Right lobe of liver (tissue), 6 donors: ENCODE measurements at places on chromosomes 5 and 9.

- no peak for DNase-seq
Measured at GRCh38 chr5:138980441-138980840, 105.3 kb upstream of the LRRTM2 start.

DNA sequence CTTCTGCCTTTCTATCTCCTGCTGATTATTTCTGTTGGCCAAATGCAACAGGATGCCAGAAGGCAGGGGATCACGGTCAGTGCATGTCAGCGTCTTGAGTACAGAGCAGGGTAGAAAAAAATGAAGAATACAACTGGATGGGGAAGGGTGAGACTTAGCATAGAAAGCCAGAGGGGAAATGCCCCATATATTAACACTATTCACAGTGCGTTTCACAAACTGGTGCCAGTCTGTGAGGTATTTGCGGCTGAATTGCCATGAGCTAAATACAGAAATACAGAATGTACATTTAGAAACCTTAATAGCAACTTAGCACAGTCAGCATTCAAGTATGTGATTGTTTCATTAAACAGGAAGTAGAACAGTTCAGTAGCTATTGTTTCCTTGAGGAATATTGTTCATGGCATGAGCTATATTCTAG is 31.0 kb upstream of the SLC1A3 start:
- no peak for DNase-seq

- DNase-seq, result no peak
Measured at GRCh38 chr5:118553662-118554061, 434.7 kb downstream of the DTWD2 start.

DNA sequence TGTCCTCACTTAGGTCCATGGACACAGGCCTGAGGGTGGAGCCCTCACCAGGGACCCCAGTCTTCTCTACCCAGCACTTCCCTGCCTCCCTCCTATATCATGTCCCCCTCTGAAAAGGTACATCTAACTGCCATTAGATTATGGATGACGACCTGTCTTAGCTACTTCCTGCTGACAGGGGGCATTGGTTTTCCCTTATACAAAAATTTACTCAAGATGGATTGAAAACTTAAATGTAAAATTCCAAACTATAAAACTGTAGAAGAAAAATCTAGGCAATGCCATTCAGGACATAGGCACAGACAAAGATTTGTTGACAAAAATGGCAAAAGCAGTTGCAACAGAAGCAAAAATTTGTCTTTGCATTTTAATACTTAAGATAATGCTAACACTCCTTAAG is 623.2 kb upstream of the FAM174A start:
- DNase-seq, result no peak

- peak; percentile 51 for DNase-seq
Measured at GRCh38 chr9:122810306-122810946, 10.5 kb downstream of the OR1K1 start.

GRCh38 chr5:76427206-76428140 is 24.4 kb downstream of the IQGAP2 start:
- DNase-seq, result no peak

- peak; percentile 39 for DNase-seq
Measured at GRCh38 chr9:35842020-35842745, 13.2 kb downstream of the TMEM8B start.

DNA sequence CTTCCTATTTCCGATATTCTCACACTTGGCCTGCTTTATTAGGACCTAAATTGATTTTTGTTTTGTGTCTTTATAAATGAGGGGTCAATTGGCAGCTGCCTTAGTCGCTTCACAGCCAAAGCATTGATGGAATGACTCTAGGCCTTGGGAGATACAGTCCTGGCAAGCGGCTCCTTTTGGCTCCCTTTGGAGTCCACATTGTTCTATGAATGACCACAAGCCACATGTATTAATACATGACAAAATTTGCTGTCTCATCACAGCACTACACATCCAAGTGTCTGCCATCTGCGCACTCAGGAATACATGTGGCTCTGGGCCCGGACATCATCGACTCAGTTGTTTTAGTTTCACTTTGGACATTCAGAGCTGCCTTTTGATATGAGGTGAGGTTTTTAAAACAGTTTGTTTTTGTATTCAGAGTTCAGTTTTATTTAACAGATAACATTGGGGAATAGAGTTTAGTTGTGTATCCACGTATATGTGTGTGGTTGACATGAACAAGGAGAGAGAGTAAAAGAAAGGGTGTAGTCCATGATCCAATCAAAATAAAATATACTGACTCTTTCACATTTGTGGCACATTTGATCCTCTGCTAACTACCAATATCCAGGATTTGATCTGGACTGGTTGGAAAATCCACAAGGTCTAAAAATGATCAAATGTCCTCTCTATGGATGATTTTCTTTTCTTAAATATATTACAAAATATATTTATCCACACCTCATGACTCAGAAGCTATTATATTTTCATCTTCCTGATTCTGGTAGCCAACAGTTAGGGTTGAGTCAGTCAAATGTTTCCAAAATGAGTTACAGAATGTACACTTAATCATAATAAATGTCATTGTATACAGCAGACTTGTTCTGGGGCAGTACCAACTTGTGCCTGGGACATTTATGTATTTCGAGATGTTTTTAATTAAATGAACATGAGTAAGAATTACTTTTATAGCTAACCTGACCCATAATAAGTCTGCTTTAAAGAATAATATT is 114.0 kb upstream of the MTAP start:
- DNase-seq, result no peak

- DNase-seq, result no peak
Measured at GRCh38 chr5:138900281-138900965, 25.3 kb upstream of the LRRTM2 start.

DNA sequence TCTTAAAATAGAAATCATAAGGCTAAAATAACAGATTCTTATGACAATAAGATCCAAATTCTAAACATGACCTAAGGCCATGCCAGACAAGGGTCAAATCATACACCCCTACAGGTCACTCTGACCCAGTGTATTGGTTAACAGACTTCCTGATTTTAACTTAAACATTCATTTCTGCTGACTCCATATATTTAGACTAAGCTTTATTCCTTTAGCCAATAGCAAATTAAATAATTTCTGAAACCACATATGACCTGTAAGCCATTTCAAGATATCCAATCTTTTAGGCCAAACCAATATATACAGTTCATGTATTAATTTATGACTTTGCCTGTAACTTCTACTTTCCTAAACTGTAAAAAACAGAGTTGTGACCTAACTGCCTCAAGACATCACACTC is 7.4 kb upstream of the SPINK13 start:
- no peak for DNase-seq

DNA sequence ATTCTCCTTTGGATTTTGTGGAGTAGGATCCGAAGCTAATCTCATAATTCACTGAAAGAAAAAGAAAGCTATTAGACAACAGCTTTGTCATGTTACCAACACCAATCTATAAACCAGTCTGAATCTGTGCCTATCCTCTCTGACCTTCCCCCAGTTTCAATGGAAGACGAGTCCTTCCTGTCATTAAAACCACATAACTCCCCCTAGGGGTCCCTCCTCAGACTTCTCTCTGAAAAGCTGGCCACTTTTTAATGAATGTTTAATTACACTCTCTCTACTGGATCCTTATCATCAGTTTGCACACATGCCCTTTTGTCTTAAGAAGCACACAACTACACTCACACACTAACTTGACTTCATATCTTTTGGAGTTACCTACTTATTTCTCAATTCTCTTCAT is 98.0 kb upstream of the TSLP start:
- DNase-seq, result no peak

GRCh38 chr9:90909747-90910283 is 108.2 kb downstream of the SYK start:
- no peak for DNase-seq

- peak; percentile 58 for DNase-seq
Measured at GRCh38 chr9:14993061-14993800, 83.0 kb upstream of the FREM1 start.

DNA sequence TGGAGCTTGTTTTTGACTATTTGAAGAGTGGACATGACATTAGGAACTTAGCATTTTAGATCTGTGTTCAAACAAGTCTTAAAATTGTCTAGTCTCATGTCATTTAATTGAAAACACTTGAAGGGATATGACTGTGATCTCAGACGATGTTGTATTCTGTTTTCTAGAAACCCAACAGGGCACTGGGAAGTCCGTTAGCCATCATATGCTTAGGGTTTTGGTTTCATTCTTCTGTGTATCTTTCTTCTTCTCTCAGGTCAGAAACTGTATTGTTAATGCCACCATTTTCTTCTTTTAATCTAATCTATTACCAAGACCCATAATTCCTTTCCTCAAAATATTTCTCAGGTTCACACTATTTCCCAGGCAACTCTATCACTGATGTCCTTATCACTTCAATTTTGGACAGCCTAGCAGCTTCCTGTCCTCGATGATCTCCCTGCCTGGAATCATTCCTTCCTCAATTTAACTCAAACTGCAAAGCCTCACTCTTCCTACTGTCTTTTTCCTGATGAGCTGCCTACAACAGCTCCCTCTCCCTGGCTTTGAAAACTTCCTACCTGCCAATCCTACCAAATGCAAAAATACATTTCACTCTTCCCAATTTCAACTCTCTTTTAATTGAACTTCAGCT is 77.7 kb downstream of the MEF2C start:
- no peak for DNase-seq

DNA sequence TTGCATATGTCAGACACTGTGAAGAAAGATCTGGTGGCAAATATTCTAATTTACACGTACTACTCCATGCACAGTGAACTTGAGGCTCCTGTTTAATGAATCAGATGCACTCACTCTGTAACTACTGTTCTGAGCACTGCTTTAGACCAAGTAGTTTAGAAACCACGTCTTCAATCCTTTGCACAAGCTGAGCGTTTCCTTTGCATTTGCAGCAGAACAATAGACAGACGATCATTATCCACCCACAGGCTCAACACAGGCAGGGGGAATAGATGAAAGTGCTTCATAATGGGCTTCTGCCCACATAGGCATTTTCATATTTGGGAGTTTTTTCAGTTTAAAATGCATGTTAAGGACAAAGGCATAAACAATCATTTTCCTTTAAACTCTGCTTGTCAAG is 423.3 kb upstream of the ADAMTS16 start:
- no peak for DNase-seq

DNA sequence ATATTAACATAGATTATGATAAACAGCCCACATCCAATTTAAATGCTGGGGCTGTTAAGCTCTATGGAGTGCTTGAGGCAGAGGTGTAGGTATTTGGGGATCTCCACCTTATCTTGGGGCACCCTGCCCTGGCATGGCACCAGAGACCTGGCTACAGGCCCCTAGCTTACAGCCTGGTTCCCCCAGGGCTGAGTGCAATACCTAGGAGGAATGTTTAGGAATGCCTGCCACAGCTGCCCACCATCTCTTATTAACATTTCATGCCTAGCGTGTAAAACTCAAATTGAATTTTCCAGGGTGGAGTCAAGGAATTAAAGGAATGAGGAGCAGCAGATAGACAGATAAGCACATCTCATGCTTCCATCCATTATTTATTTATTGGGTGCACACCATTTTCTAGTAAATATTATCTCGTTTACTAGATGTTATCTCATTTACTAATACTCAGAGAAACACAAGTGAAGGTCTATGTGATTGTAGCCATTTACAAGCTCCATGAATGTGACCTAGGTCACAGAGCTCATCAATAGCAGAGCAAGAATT is 55.6 kb upstream of the TNFSF8 start:
- DNase-seq, result no peak

DNA sequence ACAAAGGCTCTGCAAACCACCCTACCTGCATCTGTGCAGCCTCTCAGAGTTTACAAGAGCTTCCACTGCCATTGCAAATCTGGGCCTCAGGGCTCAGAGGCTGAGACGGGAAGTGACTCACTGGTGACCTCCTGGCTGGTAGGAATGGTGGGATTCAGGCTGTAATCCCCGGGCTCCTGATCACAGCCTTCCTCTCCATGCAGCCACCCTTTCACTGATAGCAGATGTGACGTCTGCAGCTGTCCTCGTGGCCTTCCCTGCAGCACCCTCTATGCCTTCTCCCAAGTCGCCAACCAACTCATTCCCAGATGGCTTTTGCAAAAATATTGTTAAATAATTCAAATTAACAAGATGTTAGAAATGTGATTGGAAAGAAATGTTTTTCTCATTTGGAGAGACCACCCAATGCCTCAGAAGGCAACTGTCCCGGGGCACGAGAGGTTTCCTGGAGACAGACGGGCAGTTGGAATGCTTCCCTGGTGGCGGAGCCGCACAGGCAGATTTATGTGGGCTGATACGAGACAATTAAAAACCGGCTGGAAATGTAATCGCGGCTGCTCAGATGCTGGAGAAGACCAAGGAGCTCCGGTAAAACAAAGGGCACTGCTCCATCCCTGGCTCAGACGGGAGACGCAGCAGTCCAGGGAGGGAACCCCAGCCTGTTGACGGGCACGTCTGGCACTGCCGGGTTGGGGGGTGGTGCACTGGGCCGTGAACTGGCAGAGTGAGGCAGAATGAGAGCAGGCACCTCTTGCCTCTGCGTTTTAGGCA is 34.4 kb upstream of the SLC25A51 start:
- no peak for DNase-seq

DNA sequence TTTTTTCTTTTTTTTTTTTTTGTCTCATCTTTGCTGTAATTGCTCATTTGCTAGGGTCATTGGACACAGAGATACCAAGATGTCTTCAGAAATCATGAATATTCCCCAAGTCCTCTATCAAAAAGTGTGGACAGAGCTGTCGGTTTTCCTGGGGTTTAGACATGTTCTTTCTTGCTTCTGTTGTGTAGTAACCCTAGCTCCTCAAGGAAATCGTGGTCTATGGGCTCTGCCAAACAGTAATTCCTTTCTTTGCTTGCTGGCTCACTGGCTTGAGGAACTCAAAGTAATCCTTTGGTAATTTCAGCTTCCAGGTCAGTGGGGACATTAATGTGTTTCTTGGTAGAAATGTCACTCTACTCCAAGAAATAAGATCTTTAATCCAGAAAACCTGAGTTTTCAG is 101.7 kb downstream of the TMC1 start:
- DNase-seq, result no peak

DNA sequence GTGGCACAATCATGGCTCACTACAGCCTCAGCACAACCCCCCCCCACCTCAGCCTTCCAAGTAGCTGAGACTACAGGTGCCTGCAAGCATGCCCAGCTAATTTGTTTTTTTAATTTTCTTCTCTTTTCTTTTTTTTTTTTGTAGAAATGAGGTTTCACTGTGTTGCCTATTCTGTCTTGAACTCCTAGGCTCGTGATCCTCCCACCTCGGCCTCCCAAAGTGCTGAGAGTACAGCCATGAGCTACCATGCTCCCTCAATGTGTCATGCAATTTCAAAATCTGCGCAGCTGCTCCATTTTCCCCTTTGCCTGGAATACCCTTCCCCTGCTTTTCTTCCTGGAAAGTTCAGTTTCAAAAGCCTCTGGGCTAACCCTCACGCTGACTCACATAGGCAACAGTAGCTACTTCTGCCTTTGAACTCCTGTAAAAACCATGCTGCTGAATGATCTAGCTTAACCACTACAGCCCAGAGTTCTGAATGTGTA is 71.0 kb upstream of the IL7R start:
- no peak for DNase-seq

GRCh38 chr9:37984672-37985611 is 81.0 kb upstream of the SLC25A51 start:
- DNase-seq, result peak; percentile 48

DNA sequence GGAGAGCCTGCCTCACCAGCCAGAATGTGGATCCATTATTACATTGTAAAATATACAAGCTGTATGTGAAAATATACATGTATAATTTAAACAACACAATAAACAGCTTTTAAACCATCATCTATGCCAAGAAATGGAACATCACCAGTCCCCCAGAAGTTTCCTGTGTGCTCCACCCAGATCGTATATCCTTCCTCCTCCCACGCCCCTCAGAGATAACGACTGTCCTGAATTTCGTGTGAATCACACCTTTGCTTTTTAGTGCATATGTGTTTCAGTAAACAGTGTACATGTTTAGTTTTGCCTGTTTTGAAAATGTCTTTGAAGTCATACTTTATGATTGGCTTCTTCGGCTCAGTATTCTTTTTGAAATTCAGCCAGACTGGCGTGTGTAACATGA is 134.6 kb upstream of the MYO10 start:
- DNase-seq, result no peak
